ENCODE measurements at places on chromosomes 5 and 9.

- DNase-seq, result no peak
These were observed 78.9 kb downstream of the PLAC8L1 start for GRCh38 chr5:146026307-146027010.

DNA sequence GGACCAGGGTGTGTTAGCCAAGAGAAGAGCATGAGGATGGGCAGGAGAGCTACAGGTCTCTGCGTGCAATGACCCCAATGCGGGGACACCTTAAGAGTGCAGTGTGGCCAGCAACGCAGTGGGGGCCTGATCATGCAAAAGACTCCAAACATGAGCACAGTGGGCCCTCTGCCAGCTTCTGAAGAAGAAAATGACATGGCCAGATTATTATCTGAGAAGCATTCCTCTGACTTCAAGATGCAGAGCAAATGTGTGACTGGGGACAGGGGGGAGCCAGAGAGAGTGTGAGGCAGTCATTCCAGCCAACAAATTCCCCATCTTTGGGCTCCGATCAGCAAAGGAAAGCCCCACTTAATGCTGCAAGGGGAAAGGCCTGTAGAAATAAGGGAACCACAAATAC, 229.4 kb downstream of the CDK5RAP2 start:
- DNase-seq, result no peak

DNA sequence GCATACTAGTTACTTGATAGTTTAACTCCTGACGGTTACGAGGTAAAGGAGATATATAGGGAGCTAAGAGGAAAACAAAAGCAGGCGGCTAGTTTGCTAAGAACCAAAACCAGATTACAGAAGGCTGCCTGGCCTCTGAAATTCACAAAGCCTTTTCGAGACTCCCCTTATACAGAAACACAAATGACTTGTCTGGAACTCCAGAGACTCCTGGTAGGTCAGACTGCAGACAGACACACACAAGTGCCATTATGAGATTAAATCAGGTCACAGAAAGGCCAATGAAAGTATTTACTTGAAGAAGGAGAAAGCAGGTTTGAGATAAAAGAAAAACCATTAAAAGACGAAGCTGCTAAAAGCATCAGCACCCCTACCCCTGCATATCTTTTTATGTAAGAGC, 142.5 kb upstream of the LRRTM2 start:
- DNase-seq, result no peak

DNA sequence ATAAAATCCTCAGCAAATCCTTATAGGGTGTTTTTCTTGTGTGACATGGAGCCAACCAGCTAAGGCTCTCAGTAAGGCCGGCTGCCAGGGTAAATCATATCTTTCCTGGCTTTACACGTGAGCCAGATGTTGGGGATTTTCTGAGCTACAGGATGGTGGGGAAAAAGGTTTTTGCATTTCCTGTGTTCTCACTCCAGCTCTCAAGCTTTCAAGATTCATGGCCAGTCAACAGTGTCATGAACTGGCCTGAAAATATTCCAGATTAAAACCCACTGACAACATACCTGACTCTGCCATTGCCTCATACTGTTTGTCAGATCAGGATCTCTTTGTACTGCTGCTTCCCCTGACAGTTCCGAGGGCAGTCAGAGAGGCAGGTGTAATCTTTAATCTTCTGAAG, 306.9 kb downstream of the GLIS3 start:
- no peak for DNase-seq

DNA sequence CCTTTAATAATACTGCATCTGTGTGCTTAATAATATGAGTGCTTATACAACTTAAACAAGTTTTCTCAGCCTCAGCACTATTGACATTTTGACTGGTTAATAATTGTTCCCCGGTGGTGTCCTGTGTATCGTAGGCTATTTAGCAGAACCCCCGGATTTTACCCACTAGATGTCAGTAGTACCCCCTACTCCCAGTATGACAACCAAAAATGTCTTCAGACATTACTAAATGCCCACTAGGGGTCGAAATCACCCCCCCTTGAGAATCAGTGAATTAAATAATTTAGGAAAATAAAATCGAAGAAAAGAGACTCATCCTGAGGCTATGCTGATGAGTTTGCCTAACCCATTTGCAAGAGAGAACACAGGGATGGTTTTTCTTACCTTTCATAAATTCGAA, 166.3 kb downstream of the ATP10B start:
- no peak for DNase-seq

- no peak for DNase-seq
These were observed 51.5 kb upstream of the SAP30L start for GRCh38 chr5:154394307-154394706.

GRCh38 chr5:71699233-71699632, 19.8 kb upstream of the CARTPT start:
- no peak for DNase-seq

DNA sequence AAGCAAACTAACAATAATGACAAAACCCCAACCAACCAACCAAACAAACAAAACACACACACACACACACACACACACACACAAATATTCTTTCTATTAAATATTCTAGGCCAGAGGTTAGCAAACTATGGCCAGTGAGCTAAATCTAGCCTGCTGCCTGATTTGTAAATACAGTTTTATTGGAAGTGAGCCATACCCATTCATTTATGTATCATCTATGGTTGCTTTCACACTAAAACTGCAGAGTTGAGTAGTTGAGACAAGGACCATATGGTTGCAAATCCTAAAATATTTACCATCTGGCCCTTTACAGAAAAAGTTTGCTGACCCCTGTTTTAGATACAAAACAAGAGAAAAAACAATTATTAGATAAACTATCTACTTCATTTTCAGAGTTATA, 620.5 kb upstream of the SEMA6A start:
- DNase-seq, result no peak

GRCh38 chr5:179462040-179462439, 88.3 kb upstream of the RUFY1 start:
- DNase-seq, result no peak

GRCh38 chr5:136034984-136035383, 6.2 kb downstream of the TGFBI start:
- DNase-seq, result no peak

GRCh38 chr5:80935811-80936385, 24.3 kb upstream of the RASGRF2 start:
- no peak for DNase-seq

DNA sequence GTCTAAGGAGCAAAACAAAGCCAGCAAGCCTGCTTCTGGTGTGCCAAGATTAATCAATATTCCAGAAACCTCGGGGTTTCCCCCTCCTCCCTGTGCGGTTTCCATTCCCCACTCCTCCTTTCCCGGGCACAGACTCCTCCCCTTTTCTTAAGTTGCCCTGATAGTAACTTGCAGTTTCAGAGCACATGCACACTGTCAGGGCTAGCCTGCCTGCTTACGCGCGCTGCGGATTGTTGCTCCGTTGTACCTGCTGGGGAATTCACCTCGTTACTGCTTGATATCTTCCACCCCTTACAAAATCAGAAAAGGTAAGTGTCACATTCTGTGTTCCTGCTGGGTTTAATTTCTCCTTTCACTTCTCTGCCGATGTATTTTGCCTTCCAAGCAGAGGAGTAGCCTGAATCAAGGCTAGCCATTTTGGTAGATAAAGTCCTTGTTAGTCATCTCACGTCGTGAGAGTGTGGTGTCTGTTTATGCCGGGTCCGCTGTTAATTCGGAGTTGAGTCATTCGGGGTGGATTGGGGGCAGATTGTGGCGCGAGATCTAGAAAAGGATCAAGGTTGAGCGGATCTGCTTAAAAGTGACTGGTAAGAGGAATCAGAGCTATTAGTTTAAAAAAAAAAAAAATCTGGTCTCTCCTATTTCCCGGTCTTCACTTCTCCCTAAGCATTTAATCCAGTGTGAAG, at the start of gene SLC1A3:
TSS of gene SLC1A3 (plus strand) at position 179 of the 686 bp plus-strand sequence. CDS start 1,818 bp downstream, outside the sequence.
- DNase-seq, result peak; percentile 3

GRCh38 chr9:15433191-15433590, 10.5 kb downstream of the SNAPC3 start:
- DNase-seq, result no peak

DNA sequence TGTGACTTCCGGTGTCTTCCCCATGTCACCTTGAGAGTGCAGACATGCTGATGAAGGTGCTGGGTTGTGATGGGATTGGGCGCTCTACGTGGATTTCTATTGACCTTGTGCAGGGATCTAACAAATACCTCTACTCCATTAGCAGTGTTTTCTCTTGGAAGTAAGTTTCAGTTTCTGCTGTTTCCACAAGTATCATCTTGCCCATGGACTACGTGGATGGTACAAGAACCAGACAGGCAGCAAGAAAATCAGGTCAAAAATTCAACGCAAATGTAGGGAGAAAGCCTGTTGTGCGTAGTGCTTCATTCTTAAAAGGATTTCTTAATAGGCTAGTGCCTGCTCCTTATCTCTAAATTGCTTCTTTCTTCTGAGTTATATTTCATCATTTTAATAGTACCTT, 60.8 kb downstream of the AOPEP start:
- DNase-seq, result no peak

GRCh38 chr5:163108351-163108750, 329.0 kb upstream of the CCNG1 start:
- DNase-seq, result no peak

GRCh38 chr5:91059409-91059808, 323.7 kb downstream of the ARRDC3 start:
- no peak for DNase-seq

DNA sequence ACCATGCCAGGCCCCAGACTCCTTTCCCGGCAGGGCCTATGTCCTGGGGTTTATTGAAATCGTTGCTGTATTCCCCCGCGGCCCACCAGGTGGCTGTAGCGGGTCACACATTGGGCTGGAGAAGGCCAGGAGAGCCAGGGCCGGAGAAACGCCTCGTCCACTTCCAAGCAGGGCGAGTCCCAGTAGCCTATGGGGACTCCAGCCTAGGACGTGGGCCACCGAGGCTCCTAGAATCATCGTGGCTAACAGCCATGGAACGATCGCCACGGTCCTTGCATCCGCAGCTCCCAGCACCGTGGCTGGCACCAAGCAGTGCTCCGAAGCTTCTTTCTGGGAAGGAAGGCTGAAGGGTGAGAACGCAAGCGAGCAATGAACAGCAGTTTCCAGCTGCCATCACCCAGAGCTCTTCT, 87.7 kb downstream of the ENTREP1 start:
- no peak for DNase-seq

GRCh38 chr5:119343766-119344165, 12.1 kb upstream of the TNFAIP8 start:
- DNase-seq, result no peak

DNA sequence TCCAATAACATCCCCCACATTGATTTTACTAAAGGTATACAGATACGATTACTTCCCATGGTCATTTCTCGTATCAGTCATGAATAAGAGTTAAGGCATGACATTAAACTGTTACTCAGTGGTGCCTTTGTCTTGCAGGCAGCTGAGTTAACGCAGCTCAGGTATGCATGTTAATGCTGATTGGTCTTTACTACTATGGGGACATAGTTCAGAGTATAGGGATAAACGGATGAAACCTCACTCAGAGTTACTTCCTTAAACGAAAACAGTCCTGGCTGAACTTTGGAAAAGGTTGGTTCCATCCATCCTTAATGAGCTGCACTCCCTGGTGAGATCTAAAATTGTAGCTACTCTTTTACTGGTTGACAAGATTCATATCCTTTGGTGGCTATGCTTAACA, 87.0 kb downstream of the ACTL7B start:
- DNase-seq, result no peak

- no peak for DNase-seq
These were observed 157.9 kb upstream of the ALDH1B1 start for GRCh38 chr9:38234479-38235170.

- DNase-seq, result no peak
These were observed 35.0 kb upstream of the PCSK5 start for GRCh38 chr9:75855509-75855908.

GRCh38 chr5:6491919-6492290, 43.2 kb downstream of the UBE2QL1 start:
- DNase-seq, result no peak

DNA sequence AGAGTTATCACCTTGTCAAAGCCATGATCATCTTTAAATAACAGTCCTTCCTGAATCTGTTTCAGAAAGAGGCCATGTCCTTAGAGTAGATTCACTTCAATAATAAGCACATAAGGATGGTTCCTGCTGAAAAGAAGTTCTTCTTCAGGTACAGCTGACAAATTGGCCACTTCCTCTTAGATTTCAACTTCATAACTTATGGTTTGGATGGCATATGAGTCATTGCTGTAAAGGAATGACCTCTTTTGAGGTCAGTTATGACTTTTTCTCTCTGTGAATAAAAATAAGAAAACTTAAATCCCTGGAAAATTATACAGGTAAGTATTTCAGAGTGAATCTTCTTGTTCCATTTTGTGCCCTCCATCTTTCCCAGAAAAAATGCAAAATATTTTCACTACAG, 555.3 kb upstream of the ZNF462 start:
- DNase-seq, result no peak

DNA sequence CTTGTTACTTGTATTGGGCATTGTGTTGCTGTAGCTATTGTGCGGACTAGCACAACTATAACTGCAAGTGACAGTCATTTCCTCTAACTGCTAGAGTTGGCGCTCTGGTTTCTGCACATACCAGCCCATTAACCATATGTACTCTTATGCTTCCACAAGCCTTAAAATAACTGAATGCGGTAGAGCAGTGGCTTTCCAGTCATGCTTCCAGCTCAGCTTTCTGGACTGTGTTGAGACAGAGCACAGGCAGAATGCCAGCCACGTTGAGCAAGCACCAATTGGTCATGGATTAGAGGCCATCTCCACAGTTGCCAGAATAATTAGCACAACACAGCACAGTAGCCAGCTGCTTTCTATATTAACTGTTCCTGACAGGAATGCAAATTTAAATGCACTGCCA, 12.2 kb downstream of the INVS start:
- DNase-seq, result no peak

GRCh38 chr5:61735995-61736394, 403.9 kb downstream of the ZSWIM6 start:
- DNase-seq, result no peak

- no peak for DNase-seq
These were observed 155.4 kb upstream of the MAP3K1 start for GRCh38 chr5:56659971-56660370.

- DNase-seq, result no peak
These were observed 94.5 kb upstream of the LIFR start for GRCh38 chr5:38650946-38651345.

- no peak for DNase-seq
These were observed 267.5 kb downstream of the ACTL7B start for GRCh38 chr9:108588246-108588645.

- no peak for DNase-seq
These were observed 485.1 kb upstream of the PAPPA start for GRCh38 chr9:115668521-115668920.

- no peak for DNase-seq
These were observed 14.7 kb downstream of the UBAC1 start for GRCh38 chr9:135946392-135946994.

GRCh38 chr5:72600391-72600981, 93.3 kb upstream of the ZNF366 start:
- no peak for DNase-seq

DNA sequence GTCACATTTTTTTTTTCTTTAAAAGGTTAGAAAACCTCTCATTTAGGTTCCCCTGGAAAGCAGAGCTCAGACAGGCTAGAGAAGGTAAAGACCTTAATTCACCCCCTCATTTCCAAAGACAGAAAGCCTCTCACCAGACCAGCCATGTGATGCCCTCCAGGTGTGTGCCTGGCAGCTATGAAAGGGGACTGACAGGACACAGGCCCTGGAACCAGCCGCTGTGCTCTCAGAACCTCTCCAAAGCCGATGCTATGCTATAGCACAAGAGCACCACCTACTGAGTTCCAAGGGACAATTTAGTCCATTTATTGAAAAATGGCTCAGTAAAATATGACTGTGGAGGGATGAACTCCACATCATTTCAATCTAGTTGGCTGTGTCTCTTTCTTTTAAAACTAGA, 48.8 kb downstream of the FANCC start:
- no peak for DNase-seq

Data from stimulated activated CD4-positive, alpha-beta T cell treated with anti-CD3 and anti-CD28 coated beads, Interleukin-1b, Interleukin-23, amount 100 ng/mL, for 4 hours (primary cell).